ENCODE measurements at places on chromosomes 6 and 20.
A peak's percentile ranks its signal among the peaks of the same experiment; 100 is the strongest.

GRCh38 chr20:35463455-35464300, 8.3 kb downstream of the CEP250 start:
- H3K27me3 ChIP-seq, result no peaks in the 10 kb centered on the region
- peak; percentile 77 for ATAC-seq
- H3K4me1 ChIP-seq, result peaks cover 13% of the 10 kb centered on the region
- H3K27ac ChIP-seq, result no peak overlapping the region
- H3K36me3 ChIP-seq, result peaks cover 6% of the 10 kb centered on the region

DNA sequence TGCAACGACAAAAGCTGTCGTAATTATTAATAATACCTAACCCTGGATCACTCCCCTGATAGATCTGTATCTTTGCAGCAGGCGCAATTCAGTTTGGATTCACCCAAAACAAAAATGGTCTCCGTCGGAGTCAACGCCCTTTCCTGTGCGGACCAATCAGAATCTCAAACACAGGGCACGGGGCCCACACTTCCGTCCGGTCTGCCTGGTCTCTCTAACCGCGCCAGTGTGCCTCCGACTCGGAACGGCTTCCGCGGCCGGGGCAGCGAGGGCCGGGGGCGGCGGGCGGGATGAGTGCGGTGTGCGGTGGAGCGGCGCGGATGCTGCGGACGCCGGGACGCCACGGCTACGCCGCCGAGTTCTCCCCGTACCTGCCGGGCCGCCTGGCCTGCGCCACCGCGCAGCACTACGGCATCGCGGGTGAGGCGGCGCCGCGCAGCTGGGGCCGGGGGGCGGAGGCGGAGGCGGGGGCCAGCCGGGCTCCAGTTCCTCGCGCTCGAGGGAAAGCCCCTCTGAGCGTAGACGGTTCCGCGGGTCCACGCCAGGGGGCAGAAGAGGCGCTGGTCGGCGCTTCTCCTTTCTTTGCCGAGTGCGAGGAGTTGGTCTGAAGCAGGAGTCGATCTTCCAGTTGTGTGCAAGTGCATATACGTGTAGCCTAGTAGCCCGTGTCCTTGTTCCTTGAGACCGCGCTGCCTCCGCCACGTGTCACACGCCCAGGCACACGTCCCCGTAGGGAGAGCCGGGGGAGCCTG, at the start of gene PEX7:
Gene PEX7 (plus strand): TSS at position 217 of the 752 bp plus-strand sequence. CDS start 74 bp downstream, at position 291.
- peaks cover 11% of the 10 kb centered on the region for H3K27me3 ChIP-seq
- H3K4me1 ChIP-seq, result peaks cover 29% of the 10 kb centered on the region
- H3K4me3 ChIP-seq, result peak within 1 kb of the TSS; percentile 94
- peak within 1 kb of the TSS; percentile 98 for H3K27ac ChIP-seq

GRCh38 chr6:134047673-134048072, 4.8 kb downstream of the SLC2A12 start:
- no peak for ATAC-seq
- H3K27ac ChIP-seq, result no peak overlapping the region
- peaks cover 10% of the 10 kb centered on the region for H3K36me3 ChIP-seq

DNA sequence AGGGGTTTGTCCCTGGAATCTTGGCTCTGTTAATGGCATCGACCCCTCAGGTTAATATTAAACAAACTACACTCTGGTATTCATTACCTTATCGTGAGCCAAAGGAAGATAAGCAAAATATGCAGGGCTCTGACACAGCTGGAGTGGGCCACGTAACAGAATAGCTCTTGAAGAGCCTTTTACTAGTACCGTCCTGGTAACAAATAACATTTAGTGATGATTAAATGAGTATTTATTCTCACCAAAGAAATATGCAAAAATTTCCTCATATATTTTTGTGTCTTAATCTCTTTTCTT, 20.1 kb upstream of the UTRN start:
- no peaks in the 10 kb centered on the region for H3K27me3 ChIP-seq
- H3K27ac ChIP-seq, result peak overlapping the region; percentile 22
- H3K4me3 ChIP-seq, result no peak overlapping the region

DNA sequence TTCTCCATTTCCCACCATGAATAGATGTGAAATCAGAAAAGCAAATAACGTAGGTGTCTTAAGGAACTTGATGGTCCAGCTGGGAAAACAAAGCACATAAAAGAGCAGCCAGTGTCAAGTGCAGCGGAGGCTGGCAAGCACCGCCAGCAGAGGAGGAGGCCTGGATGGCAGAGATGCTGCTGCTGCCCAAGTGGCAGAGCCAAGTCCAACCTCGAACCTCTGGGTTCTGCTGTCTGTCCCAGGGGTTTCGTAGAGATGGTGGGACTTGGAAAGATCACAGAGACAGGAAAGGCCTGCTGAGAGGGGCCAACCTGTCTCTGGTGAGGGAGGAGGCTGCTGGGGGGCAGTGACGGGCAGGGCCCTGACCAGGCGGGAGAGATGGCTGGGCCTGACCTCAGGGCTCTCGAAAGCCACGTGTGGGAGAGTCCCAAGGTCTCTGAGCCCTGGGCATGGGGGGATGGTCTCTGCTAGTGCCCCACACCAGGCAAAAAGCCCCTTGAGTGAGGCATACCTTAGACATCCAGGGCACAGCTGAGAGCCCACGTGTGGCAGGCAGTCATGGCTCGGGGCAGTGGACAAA, 77.3 kb downstream of the TCP11 start:
- ATAC-seq, result no peak
- H3K4me1 ChIP-seq, result peaks cover 4% of the 10 kb centered on the region
- peaks cover 28% of the 10 kb centered on the region for H3K36me3 ChIP-seq
- H3K4me3 ChIP-seq, result no peak overlapping the region
- H3K27me3 ChIP-seq, result no peaks in the 10 kb centered on the region
- H3K27ac ChIP-seq, result no peak overlapping the region

- no peak overlapping the region for H3K4me3 ChIP-seq
- no peak overlapping the region for H3K27ac ChIP-seq
- H3K36me3 ChIP-seq, result no peaks in the 10 kb centered on the region
- no peaks in the 10 kb centered on the region for H3K27me3 ChIP-seq
- no peaks in the 10 kb centered on the region for H3K4me1 ChIP-seq
Measured at GRCh38 chr20:40197691-40198090, 491.3 kb downstream of the MAFB start.

- no peak overlapping the region for H3K27ac ChIP-seq
- H3K36me3 ChIP-seq, result no peaks in the 10 kb centered on the region
- no peak overlapping the region for H3K4me3 ChIP-seq
- H3K27me3 ChIP-seq, result no peaks in the 10 kb centered on the region
- H3K4me1 ChIP-seq, result peaks cover 16% of the 10 kb centered on the region
- no peak for ATAC-seq
Measured at GRCh38 chr6:132612449-132613108, 11.5 kb downstream of the TAAR2 start.

- no peak for ATAC-seq
- H3K36me3 ChIP-seq, result no peaks in the 10 kb centered on the region
- no peaks in the 10 kb centered on the region for H3K4me1 ChIP-seq
- peaks cover 16% of the 10 kb centered on the region for H3K27me3 ChIP-seq
- H3K27ac ChIP-seq, result no peak overlapping the region
- no peak overlapping the region for H3K4me3 ChIP-seq
Measured at GRCh38 chr6:168002804-168003203, 5.3 kb downstream of the KIF25 start.

DNA sequence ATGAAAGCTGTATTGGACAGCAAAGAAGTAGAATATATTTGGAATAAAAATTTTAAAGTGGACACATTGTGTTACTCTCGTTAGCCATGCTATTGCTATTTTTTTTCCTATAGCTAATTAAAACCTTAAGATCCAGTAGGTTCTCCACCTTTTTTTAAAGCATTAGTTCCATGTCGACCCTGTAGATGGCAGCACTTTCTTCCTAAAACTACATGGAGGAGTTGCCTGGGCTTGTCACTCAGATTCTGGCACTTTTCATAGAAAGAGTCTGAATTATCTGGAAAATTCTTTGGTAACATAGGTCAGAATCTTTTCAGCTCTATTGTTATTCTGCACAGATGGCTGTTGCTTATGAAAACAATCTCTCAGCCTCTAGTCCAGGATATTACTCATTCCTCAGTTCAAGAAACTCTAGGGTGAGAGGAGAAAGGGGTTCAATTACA, 42.0 kb upstream of the ESR1 start:
- ATAC-seq, result no peak
- no peaks in the 10 kb centered on the region for H3K27me3 ChIP-seq
- no peak overlapping the region for H3K4me3 ChIP-seq
- H3K36me3 ChIP-seq, result no peaks in the 10 kb centered on the region

DNA sequence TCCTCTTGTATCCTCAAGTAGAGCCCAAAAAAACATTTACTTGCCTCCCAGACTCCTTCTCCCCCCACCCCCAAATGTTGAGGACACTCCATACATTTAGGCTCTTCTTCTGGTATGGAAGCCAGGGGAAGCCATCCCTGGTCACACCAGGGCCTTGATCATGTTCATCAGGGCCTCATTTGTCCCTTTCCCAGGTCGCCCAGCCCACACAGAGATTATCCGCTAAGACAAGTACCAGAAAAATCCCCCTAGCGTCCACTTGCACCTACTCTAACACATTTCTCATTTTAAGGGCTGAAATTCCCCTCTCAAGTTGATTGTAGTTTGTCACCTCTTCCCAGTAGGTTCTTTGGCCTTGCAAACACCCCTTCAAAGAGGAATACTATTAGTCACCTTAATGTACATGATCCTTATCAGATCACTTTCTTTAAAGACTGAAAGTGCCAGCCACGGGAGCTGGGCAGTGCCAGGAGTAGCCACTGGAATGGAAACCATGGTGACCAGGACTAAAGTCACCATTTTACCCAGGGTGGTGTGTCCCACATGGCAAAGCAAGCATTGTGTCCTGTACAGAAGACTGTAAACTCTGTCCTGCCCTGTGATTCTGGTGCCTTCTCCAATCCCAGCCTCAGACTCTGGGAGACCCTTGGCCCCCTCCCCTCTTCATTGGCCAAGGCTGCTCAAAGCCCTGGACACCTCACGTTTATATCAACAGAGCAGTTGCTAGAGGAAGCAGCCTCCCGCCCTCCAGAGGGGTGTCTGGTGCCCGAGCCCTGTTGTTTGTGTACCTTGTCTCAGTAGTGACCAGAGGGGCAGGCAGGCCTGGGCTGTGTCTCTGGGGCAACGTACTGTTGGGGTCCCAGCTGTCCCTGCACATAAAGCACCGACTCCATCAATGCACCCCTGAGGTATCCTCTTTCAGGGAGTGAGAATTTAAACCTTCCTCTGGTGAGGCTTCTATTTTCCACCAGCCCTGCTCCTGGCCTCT, 5.0 kb upstream of the APOBEC2 start:
- H3K36me3 ChIP-seq, result peaks cover 26% of the 10 kb centered on the region
- no peak overlapping the region for H3K27ac ChIP-seq
- H3K4me1 ChIP-seq, result peaks cover 18% of the 10 kb centered on the region

GRCh38 chr6:114342826-114343781, at the start of gene HS3ST5:
TSS of gene HS3ST5 (minus strand) at chr6:114343023. CDS start at chr6:114062845, 280,178 bp downstream.
- no peak within 1 kb of the TSS for H3K4me3 ChIP-seq
- ATAC-seq, result peak; percentile 14
- no peaks in the 10 kb centered on the region for H3K36me3 ChIP-seq

- peaks cover 29% of the 10 kb centered on the region for H3K4me1 ChIP-seq
- H3K36me3 ChIP-seq, result peaks cover 24% of the 10 kb centered on the region
- H3K4me3 ChIP-seq, result no peak overlapping the region
- no peak for ATAC-seq
Measured at GRCh38 chr6:38268342-38268741, 371.4 kb downstream of the BTBD9 start.

- peak overlapping the region; percentile 78 for H3K27ac ChIP-seq
- H3K27me3 ChIP-seq, result peaks cover 77% of the 10 kb centered on the region
- H3K4me3 ChIP-seq, result no peak overlapping the region
- ATAC-seq, result peak; percentile 59
- no peaks in the 10 kb centered on the region for H3K36me3 ChIP-seq
Measured at GRCh38 chr20:50449738-50450492, 60.3 kb upstream of the PTPN1 start.

GRCh38 chr6:7909323-7910276, 988 bp downstream of the TXNDC5 start:
- peaks cover 35% of the 10 kb centered on the region for H3K4me1 ChIP-seq
- H3K27me3 ChIP-seq, result no peaks in the 10 kb centered on the region
- peak overlapping the region; percentile 84 for H3K4me3 ChIP-seq
- peak; percentile 71 for ATAC-seq

DNA sequence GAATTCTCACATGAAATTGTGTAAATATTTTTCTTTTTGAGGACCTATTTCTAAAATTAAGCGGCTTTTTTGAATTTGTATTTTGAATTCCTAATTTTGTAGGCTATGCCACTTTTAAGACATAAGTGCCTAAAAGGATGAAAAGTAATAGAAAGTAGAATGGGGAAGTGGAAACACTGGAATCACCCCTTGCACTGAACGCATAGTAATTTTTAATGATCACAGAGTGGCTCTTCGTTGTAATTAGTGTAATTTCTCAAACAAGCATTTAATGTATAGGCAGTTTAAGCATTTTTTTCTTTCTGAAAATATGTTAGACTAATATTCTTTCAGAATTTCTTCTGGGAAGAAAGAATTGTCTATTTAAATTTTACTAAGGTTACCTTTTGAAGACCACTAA, 73.2 kb downstream of the ARID1B start:
- H3K27me3 ChIP-seq, result no peaks in the 10 kb centered on the region
- peaks cover 95% of the 10 kb centered on the region for H3K4me1 ChIP-seq
- ATAC-seq, result no peak
- H3K36me3 ChIP-seq, result peaks cover 7% of the 10 kb centered on the region
- H3K4me3 ChIP-seq, result no peak overlapping the region
- peak overlapping the region; percentile 17 for H3K27ac ChIP-seq

DNA sequence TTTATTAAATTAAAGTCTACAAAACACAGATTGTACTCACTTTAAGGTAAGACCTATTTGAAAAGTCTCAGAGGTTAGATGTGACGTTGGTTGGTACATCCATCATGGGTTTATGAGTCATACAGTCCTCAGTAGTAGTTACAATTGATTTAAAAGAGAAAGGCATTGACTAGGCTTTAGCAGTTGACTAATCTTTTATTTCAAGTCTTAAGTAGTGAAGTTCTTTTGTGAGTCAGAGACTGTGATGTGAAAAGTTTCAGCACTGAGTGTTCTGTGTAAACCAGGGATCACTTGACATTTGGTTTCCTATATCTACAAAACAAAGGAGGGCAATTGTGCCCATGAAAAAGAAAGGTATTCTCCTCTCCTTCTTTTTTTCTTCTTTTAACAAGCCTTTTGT, 221.3 kb downstream of the GRIK2 start:
- H3K4me3 ChIP-seq, result no peak overlapping the region
- no peak for ATAC-seq
- H3K27ac ChIP-seq, result no peak overlapping the region
- no peaks in the 10 kb centered on the region for H3K36me3 ChIP-seq

GRCh38 chr6:50285735-50286134, 236.0 kb upstream of the DEFB112 start:
- no peaks in the 10 kb centered on the region for H3K4me1 ChIP-seq
- H3K27ac ChIP-seq, result no peak overlapping the region
- no peak for ATAC-seq
- no peaks in the 10 kb centered on the region for H3K27me3 ChIP-seq
- no peak overlapping the region for H3K4me3 ChIP-seq
- no peaks in the 10 kb centered on the region for H3K36me3 ChIP-seq

DNA sequence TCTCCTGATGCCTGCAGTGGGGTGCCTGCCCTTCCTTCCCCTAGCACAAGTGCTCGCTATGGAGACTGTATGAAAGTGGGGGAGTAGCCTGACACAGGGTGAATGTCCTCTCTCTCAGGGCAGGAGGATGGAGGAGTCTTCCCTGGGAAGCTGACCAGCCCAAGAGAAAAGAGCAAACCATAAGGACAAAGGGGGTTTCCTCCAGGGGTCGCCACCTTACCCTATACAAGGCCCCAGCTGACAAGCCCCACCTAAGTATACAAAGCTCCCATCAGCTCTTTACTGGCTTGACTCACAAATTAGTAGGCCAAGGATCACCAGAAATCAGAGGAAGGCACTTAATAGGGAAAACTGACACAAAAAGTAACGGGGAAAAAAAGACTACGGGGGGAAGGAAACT, 54.1 kb downstream of the PLAGL1 start:
- H3K27me3 ChIP-seq, result no peaks in the 10 kb centered on the region
- peaks cover 21% of the 10 kb centered on the region for H3K36me3 ChIP-seq
- H3K27ac ChIP-seq, result no peak overlapping the region

- H3K27me3 ChIP-seq, result peaks cover 25% of the 10 kb centered on the region
- peak; percentile 28 for ATAC-seq
- no peak overlapping the region for H3K27ac ChIP-seq
Measured at GRCh38 chr6:156557251-156557910, 219.8 kb upstream of the ARID1B start.
